Activated naive CD4-positive, alpha-beta T cell treated with anti-CD3 and anti-CD28 coated beads for 36 hours (primary cell): ENCODE measurements at places on chromosomes 1 and 21. TPM values are rescaled to one million over a fixed set of nuclear protein-coding genes. Genes with fewer than 3 reads are reported as not detected.

Gene EXO1
- 55.3 TPM for total RNA-seq

Gene BEND5
- total RNA-seq = 1.0 TPM

Gene TCP10L
- 0.30 TPM for total RNA-seq

Gene STIL
- total RNA-seq = 41.4 TPM

Gene LCE1E
- total RNA-seq = not detected

Gene SYT14
- not detected for total RNA-seq

Gene PDC
- not detected for total RNA-seq

Gene S1PR1
- 129 TPM for total RNA-seq

Gene PLOD1
- total RNA-seq = 9.0 TPM

Gene MATN1
- 0.36 TPM for total RNA-seq

Gene GJA4
- 0.24 TPM for total RNA-seq
